NCI-H510A (cell line): ENCODE measurements at places on chromosomes 3 and 15.

- DNase-seq = no peak
Measured at GRCh38 chr3:13195374-13195773, 122.1 kb upstream of the IQSEC1 start.

DNA sequence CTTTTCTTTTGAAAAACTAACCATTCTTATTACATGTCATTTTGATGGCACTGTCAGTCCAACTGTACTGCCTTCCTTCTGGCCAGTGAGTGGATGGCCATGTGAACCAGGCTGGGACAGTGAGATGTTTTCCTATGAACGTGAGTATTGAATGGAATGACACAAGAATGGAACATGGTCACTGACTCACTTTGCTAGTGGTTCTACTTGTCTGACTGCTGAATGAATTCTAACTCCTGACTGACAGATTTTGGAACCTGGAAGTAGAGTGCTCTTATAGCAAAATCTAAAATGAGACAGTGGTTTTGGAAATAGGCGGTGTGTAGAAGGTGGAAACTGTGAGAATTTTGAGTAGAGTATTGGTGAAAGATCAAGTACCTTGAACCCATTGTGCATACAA, 606.9 kb upstream of the KCNMB2 start:
- no peak for DNase-seq

DNA sequence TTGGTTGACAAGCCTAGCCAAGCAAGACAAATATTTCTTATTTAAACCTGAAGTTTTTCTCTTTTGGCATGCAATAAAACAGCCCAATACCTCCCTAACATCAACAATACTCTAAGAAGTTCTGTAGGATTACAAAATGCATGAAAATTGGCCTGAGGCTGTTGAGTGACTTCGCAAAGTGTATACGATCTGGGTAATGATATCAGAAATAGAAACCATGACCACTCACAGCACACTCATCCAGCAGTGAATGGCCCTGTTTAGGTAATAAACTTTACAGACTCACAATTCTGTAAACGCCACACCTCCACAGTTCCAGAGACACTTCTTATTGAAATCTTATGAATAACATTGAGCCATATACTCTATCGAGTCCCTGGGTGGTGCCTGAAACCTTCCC, 83.0 kb upstream of the NAALADL2 start:
- DNase-seq = no peak

- no peak for DNase-seq
Measured at GRCh38 chr3:129085165-129085715, 24.7 kb downstream of the GP9 start.

DNA sequence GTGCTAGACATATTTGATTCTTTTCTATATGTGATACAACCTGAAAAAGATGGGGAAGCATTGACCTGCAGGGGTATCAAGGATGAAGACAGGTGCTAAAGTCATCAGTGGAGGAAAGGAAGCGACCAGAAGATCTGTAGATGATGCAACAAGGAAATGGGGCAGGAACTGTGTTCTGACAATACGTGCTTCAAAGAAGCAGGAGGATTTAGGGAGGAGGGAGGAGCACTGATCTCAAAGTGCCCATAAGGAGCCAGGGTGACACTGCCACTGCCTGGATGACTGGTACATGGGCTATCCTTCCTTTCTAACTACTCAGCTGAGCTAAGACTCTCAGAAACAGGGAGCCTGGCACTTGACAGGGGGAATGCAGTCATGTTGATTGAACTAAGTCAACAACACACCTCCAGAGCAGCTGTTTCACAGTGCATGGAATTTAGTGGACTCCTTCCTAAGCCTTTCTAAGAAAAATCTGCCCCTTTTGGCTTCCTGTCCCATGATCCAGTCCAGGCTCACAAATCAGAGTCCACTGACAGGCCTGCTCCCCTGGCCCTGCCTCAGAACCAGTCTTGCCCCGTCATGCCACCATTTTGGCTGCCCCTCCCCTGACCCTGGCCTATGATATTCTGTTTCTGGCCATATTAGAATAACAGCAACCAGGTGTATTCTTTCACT, 12.0 kb downstream of the LYSMD4 start:
- DNase-seq = no peak

- DNase-seq = peak; percentile 9
Measured at GRCh38 chr3:187743195-187744141, 1.8 kb downstream of the BCL6 start.

GRCh38 chr3:33798113-33798417, 365 bp upstream of the PDCD6IP start:
- DNase-seq = no peak

DNA sequence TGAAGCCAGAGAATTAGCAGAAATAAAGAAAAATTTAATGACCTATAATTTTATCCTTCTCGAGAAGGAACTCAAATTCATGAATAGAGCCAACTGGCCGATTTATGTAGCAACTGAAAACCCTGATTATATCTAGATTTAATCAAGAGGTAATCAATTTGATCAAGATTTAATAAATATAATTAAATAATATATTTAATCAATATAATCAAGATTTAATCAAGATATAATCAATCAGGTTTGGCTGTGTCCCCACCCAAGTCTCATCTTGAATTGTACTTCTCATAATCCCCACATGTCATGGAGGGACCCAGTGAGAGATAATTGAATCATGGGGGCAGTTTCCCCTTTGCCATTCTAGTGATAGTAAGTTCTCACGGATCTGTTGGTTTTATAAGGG, 181.2 kb upstream of the CDIN1 start:
- DNase-seq = no peak

DNA sequence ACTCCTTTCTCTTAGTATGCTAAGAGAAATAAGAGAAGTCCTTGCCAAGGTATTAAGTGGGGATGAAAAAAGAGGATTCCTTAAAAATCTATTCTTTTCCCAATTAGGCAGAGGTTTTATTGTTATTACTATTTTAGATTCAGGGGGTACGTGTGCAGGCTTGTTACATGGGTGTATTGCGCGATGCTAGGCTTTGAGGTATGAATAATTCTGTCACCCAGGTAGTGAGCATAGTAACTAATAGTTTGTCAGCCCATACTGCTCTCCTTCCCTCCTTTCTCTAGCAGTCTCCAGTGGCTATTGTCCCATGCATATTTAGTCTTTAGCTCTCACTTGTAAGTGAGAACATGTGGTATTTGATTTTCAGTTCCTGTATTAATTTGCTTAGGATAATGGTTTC, 83.9 kb downstream of the LEKR1 start:
- DNase-seq = no peak

DNA sequence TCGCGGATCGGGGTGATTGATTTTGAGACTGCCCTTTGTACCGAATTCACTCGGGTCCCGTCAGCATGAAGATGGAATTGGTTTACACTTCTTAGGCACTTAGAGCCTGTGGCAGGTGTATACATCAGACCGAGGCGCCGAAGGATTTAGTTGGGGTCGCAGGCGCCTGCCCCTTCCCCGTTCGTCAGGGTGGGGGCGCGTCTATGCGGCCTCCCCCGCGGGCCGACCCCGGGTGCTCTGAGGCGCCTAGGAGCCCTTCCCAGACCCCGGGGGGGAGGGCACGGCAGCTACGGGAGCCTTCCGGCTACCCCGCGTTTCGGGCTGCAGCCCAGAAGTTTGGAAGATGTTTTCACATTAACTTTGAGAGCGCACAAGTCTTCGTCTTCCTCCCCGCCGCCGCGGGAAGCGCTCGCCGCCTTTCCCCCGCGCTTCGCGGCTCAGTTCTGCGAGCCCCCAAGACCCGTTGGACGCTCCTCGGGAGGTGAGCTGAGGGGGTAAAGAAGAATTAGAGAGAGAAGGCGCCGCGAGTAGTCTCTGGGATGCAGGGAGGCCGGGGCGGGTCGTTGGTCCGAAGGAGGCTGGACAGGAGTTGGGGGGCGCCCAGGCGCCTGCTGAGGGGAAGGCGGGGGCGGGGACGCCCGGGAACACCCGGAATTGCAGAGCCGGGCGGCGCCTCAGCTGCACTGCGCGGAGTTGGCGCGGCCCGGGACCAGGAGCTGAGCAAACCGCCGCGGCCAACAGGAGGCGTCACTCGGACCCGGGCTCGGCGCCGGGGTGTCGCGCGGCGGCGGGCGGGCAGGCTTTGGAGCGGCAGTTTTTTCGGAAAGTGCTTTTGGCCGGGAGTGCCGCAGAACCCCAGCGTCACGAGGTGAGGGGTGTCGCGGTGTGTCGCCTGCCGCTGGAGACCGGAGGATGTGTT, 780 bp downstream of the TIPARP start:
- DNase-seq = no peak

- DNase-seq = no peak
Measured at GRCh38 chr3:76941376-76941775, 98.5 kb upstream of the ROBO2 start.

DNA sequence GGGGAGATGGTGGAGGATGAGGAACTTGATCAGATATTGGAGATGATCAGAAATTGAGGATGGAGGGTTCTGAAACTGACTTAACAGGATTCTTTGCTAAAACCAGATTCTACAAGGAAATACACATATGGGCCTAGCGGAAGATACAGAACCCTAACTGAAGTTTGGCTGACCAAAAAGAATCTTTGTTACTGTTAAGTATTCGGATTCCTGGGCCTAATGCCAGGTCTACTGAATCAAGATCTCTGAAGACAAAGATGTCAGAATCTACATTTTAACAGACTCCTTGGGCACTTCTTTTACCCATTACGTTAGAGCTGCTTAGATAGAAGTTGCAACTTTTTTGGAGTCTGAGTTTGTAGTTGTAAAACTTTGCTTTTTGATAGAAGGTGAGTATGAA, 137.7 kb downstream of the FNDC3B start:
- DNase-seq = no peak

DNA sequence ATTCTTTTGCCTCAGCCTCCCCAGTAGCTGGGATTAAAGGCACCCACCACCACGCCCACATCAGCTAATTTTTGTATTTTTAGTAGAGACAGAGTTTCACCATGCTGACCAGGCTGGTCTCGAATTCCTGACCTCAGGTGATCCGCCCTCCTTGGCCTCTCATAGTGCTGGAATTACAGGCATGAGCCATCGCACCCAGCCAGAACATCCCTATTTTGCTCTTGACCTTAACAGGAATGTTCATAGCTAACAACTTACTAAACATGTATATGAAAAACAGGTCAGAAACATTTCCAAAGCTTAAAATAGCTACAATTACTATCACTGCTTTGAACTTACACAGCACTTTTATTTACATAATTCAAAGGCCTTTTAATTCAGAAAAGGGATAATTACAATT, 33.7 kb downstream of the UQCC5 start:
- no peak for DNase-seq

GRCh38 chr15:70058642-70059360, 38.9 kb downstream of the TLE3 start:
- no peak for DNase-seq

- no peak for DNase-seq
Measured at GRCh38 chr3:127366383-127366782, 78.5 kb upstream of the PRR20G start.

DNA sequence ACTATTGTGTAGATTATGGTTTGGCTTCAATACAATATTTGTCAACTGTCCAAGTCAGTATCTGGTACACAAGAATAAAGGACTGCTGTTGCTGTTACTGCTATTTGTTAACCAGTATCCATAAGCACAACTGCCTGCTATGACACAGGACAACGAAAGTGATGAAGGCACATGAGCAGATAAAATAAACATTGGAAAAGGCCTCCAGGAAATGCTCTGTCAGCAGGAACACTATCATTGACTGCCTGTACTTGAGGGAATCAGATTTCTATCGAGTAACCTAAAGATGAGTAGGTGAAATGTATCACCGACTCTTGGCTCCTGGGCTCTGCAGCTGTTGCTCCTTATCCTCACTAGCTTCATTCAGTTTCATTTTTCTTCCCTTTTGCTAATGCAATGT, 56.5 kb downstream of the FMN1 start:
- DNase-seq = peak; percentile 39
